GM04503 (cell line): ENCODE measurements at places on chromosomes 7 and 10.

DNA sequence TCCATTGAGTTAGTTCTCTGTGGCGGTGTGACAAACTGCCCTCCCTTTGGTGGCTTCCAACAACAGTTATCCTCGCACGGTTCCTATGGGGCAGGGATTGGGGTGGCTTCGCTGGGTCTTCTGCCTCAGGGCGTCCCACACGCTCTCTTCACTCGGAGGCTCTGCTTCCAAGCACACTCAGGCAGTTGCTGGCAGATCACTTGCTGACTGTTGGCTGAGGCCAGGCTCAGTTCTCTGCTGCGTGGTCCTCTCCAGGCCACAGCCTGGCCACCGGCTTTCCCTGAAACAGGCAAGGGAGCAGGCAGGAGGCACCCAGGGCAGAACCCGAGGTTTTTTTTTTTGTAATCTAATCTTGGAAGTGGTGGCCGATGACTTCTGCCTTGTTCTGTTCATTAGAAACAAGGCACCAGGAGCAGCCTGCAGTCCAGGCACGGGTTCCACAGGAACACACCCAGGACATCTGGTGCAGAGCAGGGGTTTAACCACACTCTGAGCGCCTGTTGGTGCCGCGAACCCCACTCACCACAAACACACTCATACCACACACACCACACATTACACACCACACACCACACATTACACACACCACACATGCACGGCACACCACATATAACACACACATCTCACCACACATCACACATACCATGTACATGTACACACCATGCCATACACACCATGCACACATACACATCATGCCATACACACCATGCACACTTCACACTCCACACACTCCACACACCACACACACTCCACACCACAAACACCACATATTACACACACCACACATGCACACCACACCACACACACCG, 112.2 kb downstream of the PTPN20 start:
- no peak for DNase-seq

DNA sequence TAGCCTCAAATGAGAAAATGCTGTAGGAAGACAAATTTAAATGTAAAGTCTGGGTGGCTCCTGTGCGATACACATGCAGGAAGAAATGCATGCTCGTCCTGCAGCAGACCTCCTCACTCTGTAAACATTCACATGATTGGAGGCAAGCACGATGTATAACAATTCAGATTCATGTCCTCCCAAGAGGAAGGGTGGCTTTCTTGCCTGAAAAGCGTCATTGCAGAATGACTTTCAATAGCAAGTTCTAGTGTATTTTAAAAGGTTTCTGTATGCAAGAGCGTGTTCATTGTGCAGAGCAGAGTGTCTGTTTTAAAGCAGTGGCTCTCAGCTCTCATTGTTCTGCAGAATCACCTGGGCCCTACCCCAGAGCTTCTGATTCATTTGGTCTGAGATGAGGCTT, 170.3 kb upstream of the CELF2 start:
- no peak for DNase-seq

GRCh38 chr10:14623931-14624330, 150.8 kb downstream of the FAM107B start:
- no peak for DNase-seq

- DNase-seq: no peak
Observed at GRCh38 chr7:113456533-113456932, 338.2 kb upstream of the SMIM30 start.

DNA sequence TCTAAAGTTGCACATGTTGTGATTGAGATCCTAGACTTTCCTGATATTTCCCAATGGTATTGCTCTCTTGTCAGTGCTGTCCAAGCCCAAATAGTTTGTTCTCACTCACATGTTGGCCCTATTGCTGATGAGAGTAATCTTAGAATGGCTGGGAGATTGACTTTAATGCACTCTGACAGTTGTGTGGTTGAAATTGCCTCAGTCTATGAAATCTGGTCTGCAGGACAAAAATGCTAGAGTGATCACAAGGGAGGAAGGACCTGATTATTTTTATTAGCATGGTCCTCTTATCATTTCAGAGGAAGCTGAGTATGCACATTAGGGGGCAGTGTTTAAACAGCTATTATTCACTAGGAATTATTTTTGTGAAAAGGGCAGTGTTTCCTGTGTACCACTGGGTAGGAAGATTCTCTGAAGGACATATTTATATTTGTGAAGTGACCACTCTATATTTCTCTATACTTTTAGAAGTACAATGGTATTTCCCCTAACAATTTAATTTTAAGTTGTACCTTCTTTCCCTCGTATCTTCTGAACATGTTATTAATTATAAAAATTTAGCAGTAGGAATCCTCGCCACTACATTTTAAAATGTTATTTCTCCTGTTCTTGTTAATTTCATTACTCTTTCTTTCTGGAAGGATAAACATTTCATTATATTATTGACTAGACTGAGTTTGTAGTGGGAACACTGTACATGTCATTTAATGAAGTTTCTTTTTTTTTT, 64.4 kb downstream of the SUGCT start:
- DNase-seq: peak; percentile 44

- DNase-seq: no peak
Observed at GRCh38 chr7:84154991-84155781, 39.4 kb downstream of the SEMA3A start.

DNA sequence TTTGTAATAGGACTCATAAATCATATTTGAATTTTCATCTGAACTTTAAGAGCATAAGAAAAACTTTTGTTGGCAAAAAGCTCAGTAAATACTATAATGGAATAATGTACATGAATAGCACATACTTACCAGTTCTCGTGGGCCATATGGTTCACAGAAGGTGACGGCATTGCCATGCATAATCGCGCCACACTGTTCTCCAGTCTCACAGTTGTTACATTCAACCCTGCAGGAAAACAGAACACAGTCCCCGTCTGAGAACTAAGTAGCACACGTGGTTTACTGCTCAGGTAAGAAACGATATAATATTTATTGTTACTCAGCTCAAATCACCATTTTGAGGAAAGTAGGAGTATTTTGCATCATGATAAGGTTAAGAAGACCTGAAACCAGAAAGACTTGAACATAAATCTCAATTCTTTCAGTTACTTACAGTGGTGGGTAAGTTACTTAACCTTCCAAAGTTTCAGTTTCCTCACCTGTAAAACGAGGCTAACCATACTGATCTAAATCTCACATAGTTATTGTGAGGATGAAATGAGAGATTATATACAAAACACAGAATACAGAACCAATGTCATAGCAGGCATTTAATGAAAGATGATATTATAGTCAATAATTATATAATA, 261.4 kb downstream of the RELN start:
- no peak for DNase-seq

DNA sequence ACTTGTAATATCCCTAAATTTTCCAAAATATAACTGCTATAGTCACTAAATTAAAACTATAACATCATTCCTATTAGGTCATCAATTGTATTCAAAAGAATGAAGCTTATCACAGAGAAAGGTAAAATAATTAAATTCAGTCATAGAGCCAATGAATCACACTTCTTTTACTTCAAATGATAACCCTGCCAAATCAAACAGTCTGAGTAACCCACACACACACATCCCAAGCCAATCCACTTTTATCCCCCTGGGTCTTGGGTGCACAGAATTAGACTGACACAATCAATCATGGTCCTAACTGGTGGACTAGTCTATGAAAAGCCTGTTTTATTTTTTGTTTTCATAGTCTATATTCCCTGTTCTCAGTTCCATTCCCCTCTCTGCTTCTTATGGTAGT, 25.6 kb downstream of the CTNNA3 start:
- DNase-seq: no peak
